ENCODE measurements at places on chromosomes 5 and 9. TPM values are rescaled to one million over a fixed set of nuclear protein-coding genes. Genes with fewer than 3 reads are reported as not detected.
A peak's percentile ranks its signal among the peaks of the same experiment; 100 is the strongest.

CDC20B gene
- total RNA-seq = not detected

PCDHA6 gene
- total RNA-seq = 0.96 TPM

ARHGAP26 gene
- total RNA-seq = 46.9 TPM

CDH9 gene
- total RNA-seq = not detected

FBP2 gene
- 0.29 TPM for total RNA-seq

CCNI2 gene
- 5.8 TPM for total RNA-seq

- DNase-seq = no peak
These were observed 131.2 kb downstream of the SPOCK1 start for GRCh38 chr5:137367951-137368350.

- DNase-seq = no peak
These were observed 1.7 kb upstream of the NTMT1 start for GRCh38 chr9:129624168-129624759.

- DNase-seq = peak; percentile 79
These were observed 4.9 kb upstream of the C7 start for GRCh38 chr5:40904205-40904993.

- DNase-seq = no peak
These were observed 11.6 kb upstream of the FBP1 start for GRCh38 chr9:94650949-94651348.

DNA sequence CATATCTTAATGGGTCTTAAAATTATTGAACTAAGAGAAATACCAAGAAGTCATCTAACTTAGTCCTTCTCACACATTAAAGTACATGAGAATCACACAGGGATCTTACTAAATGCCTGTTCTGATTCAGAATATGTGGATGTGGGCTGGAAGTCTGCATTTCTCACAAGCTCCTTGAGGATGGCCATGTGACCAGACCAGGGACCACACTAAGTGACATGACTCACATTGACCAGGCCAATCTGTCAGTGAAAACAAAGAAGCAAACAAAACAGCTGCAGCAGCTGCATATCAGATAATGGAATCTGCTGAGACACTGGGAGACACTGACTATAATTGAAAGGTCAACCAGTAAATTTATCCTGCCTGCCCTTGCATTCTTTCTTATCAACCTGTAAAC is 110.5 kb downstream of the ADAMTS12 start:
- DNase-seq = no peak

GRCh38 chr9:79707589-79707988 is 135.8 kb downstream of the TLE4 start:
- DNase-seq = no peak

DNA sequence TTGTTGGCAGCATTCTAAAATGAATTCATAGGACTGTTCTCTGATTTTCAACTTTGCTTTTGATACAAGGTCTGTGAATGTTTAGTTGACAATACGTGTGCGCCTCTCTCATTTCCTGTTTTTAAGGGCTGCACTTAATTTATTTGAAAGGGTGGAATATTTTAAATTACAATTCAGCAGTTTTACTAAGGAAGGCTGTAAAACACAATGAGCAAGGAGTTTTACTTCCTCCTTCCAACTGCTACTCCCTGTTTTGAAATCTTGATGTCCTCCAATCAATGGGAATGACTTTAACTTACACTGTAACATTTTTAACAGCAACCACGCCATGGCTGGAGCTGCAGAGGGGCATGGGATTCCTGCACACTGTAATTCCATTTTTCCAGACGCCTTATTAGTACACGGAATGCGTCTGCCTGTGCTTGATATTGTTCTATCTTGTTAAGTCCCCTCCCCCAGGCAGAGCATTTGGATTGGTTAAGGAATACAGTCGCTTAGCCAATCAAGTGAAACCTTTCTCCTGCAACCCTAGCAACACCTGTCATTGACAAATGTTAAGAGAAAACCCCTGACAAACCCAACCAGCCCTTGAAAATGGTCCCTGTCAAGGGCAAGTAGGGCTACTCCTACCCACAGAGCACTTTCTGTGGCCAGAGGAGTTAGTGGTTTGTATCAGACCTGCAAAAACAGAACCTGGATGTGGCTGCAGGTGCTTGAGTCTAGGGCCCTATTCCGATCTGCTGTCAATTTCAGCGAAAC is 12.5 kb upstream of the ZSWIM6 start:
- DNase-seq = no peak

DNA sequence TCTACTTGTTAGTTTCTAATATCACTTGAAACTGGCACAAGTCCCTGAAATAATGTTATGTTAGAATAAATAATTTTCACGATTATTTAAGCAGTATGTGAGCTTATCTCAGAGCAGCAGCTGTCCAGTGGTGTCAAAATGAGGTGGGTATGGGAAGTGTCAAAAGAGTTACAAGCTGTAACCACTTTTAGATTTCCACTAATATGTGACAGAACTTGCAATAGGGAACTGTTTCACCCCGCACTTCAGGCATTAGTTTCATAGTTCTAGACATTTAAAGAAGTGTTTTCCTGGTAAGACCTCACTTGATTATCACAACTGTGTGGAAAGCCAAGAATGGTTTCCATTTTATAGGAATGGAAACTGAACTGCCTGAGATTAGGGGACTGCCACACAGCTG is 2.9 kb upstream of the ISCA1 start:
- DNase-seq = no peak
